ENCODE measurements at places on chromosomes 11 and 22.

GRCh38 chr22:21643533-21644357, 1.6 kb downstream of the SDF2L1 start:
- no peak for DNase-seq

- DNase-seq: no peak
These were observed 18.1 kb upstream of the GDPD5 start for GRCh38 chr11:75543806-75544205.

GRCh38 chr11:108804511-108804910, 139.6 kb downstream of the DDX10 start:
- no peak for DNase-seq

DNA sequence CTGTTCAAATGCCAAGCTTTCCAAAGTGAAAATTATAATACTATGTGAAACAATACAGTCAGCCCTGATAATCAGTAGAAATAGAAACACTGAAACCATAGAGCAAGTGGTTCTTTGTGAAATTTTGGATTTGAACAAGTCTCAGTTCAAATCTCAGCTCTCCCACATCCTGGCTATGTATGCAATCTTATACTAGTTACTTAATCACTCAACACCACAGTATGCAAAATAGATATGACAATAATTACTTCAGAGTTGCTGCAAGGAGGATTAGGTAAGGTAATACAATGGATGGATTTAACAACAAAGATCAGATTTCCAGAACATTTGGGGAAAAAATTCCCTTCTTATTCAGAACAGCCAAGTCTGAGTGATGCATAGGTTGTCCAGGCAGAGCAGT, 851.8 kb upstream of the CCDC90B start:
- no peak for DNase-seq

DNA sequence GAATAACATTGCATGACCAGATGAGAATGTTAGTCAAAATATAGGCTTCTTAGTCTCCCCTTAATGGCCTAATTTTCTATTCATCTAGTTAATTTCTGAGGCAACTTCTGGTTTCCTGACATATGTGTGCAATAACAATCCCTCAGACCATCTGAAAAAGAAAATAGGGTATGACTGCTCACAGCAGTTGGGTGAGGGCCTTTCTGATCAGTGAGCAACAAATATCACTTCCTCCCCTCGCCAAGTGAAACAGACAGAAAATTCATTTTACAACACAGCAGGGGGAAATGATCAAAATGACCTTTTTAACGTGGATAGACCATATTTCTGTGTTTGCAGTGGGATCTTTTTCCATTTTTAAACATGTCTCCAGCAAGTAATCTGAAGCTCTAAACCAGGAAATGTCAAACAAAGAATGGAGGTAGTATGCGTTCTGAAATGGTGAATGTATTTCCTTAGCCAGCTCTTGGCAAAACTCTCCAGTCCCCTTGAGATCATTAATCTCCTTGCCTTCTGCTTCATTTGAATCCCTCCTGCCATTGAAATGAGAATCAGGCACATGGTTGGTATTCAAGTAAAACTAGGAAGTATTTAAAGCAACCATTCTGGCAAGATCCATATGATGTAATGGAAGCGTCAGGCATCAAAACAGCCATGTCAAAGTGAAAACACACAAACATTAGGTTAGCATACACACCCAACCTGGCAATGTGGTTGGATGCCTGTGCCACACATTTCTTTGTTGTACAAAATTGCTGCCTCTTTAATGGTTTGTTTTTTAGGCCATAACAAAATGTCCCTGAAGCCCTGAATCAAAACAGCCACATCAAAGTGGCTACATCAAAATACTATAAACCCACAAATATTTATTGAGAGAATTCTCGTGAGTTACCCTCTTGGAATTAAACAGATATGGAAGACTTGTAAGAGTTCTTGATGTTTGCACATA, 100.1 kb downstream of the SLC1A2 start:
- DNase-seq: no peak

GRCh38 chr22:48530666-48531065, 1297.0 kb downstream of the BRD1 start:
- no peak for DNase-seq

- no peak for DNase-seq
These were observed 226.6 kb upstream of the TENM4 start for GRCh38 chr11:79667380-79667779.

- DNase-seq: no peak
These were observed 321.0 kb downstream of the NTM start for GRCh38 chr11:131691181-131692041.

GRCh38 chr22:19471572-19471971, 7.4 kb downstream of the UFD1 start:
- no peak for DNase-seq

GRCh38 chr11:93741882-93742226, 382 bp downstream of the C11orf54 start:
- no peak for DNase-seq

DNA sequence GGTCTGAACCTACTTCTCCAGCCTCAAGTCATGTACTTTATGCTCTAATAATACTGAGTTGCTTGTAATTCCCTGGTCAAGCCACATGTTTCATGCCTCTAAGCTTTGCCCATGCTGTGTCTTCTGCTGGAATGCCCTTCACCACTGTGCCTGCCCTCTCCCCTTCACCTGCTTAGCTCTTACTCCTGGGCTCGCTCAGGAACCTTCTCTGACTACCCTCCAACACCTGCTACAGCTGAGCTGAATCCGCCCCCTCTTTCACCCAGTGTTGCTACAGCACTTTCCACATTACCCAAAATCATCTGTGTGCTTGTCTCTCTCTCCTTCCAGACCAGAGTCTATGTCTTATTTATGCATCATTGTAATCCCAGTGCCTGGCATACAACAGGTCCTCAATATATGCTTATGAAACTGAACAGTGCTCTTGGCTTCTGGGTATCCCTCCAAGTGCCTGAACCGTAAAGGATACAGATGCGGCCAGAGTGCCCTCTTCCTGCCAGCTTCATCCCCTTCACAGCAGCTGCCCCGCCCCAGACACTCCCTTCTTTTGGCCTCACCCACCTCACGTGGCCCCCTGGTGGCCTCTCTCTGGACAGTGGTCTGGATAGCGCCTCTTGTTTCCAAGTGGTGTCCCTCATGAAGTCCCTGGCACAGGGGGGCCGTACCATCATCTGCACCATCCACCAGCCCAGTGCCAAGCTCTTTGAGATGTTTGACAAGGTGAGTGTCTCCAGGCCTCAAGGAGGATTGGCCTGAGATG, 7.1 kb downstream of the ABCG4 start:
- DNase-seq: no peak

GRCh38 chr22:19663821-19664355, 50.4 kb upstream of the SEPTIN5 start:
- DNase-seq: no peak

- DNase-seq: no peak
These were observed 702 bp downstream of the BIRC2 start for GRCh38 chr11:102347462-102348370.

GRCh38 chr22:47452184-47452583, 689.7 kb downstream of the TBC1D22A start:
- no peak for DNase-seq

DNA sequence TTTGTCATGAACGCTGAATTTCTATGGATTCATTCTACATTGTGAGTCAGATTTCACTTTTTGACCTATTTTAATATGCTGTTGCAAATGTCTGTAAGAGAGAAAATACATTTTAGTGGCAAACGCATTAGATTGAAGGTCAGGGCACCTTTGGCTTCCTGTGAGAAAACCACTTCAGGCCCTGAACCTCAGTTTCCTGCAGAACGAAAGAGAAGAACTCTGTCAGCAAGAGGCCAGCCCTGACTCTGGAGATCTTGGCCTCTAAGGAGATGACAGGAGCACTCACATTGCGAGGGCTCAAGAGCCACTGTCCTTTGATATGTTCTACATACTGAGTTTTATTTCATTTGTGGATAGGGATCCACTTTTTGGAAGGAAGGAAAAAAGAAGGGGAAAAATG, 83.6 kb downstream of the KCNJ1 start:
- DNase-seq: no peak

DNA sequence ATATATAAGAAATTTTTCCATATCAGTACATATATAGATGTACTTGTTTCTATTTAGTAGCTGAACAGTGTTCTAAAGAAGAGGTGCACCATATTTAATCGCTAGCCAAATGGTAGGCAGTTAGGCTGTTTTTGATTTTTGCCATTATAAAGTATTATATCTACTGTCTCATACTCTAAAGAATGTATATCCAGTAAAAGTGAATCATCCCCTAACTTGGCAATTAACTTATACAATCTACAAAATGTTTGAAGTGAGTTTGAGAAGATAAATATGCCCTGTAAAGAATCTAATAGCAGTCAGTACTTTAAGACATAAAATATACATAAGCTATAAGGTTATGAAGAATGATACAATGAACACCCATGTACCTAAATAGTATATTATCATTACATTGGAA, 291.5 kb downstream of the SWAP70 start:
- no peak for DNase-seq

GRCh38 chr22:17239156-17239701, 20.0 kb upstream of the ADA2 start:
- no peak for DNase-seq

DNA sequence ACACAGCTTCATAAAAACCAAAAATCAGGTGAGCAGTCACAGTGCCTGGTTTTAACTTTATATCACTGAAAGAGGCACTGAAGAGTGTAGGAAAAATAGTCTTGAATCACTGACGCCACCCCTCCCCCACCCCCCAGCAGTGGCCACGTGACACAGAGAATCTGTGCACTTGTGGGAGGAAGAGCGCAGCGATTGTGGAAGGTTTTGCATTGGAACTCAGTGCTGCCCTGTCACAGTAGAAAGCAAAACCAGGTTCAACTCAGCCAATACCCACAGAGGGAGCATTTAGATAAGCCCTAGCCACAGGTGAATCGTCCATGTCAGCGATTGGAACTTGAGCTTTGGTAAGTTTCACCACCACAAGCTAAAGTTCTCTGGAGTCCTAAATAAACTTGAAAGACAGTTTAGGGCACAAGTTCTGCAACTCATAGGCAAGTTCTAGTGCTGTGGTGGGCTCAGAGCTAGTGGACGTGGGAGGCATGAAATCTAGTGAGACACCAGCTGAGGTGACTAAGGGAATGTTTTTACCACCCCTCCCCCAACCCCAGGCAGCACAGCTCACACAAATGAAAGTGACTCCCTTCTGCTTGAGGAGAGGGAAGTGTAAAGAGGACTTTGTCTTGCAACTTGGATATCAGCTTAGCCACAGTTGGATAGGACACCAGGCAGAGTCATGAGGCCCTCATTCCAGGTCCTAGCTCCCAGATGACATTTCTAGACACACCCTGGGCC, 13.3 kb downstream of the OR52B2 start:
- no peak for DNase-seq

GRCh38 chr22:37544955-37545702, 15.2 kb upstream of the CDC42EP1 start:
- DNase-seq: no peak

GRCh38 chr11:4962816-4963215, 7.3 kb upstream of the OR51A2 start:
- no peak for DNase-seq

- DNase-seq: no peak
These were observed 8.0 kb upstream of the CHST1 start for GRCh38 chr11:45673441-45673840.

DNA sequence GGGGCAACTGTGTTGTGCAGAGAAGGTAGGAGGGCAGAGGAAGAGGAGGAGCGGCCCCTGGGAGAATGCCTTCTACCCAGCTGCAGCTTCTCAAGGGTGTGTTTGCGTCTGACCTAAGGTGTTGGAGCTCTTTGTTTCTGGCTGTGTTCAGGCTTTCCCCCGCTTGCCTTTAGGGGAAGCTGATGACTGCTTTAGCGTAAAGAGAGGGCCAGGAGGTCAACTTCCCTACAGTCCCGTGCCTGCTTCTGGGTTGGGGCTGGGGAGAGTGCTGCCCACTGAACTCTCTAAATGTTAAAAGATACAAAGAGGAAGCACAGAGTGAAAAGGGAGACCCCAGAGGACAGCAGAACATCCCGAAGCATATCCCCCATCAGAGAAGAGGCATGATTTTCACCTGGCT, 99.2 kb downstream of the PTPRJ start:
- DNase-seq: no peak
